H1 (cell line): ENCODE measurements at places on chromosomes 6 and 20. TPM values are rescaled to one million over a fixed set of nuclear protein-coding genes. Genes with fewer than 3 reads are reported as not detected.
A peak's percentile ranks its signal among the peaks of the same experiment; 100 is the strongest.

- peak overlapping the region; percentile 91 for H3K27ac ChIP-seq
- 0 out of 2 replicates have a peak, but pooled peaks cover 3% of the 10 kb centered on the region for H3K4me1 ChIP-seq
- H3K36me3 ChIP-seq = no peaks in the 10 kb centered on the region
These were observed 641 bp downstream of the ARFGEF2 start for GRCh38 chr20:48921883-48922820.

- H3K27ac ChIP-seq = no peak overlapping the region
- DNase-seq = no peak
- H3K4me1 ChIP-seq = 0 out of 2 replicates have a peak, but pooled peaks cover 6% of the 10 kb centered on the region
These were observed 95.9 kb upstream of the PRL start for GRCh38 chr6:22392711-22393110.

AGPAT1 gene
- 96.0 and 101 TPM in 2 replicates for total RNA-seq

DNA sequence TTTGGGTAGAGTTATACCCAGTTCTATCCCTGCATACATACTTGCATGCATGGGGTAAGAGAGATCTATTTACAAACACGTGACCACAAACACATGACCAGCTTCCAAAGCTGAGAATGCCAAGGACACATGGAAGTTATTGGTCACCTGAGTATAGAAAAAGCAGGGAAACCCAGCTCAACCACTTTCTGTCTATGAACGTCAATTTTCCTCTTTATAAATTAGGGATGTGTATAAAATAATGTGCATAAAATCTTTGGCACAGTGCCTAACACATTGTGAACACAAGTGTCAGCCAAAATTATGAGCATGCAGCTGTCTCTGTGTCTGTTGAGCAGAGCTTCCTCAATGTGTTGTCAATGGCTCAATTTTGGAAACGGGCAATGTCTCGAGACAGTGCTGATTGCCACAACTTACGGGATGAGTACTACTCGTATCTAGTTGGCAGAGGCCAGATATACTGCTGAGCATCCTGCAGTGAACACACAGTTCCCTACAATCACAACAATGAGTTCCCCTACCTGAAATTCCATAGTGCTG, 44.9 kb downstream of the TPD52L1 start:
- H3K4me1 ChIP-seq = peaks cover 10% of the 10 kb centered on the region
- no peaks in the 10 kb centered on the region for H3K27me3 ChIP-seq
- no peak overlapping the region for H3K27ac ChIP-seq
- H3K36me3 ChIP-seq = no peaks in the 10 kb centered on the region
- H3K4me3 ChIP-seq = no peak overlapping the region

DNA sequence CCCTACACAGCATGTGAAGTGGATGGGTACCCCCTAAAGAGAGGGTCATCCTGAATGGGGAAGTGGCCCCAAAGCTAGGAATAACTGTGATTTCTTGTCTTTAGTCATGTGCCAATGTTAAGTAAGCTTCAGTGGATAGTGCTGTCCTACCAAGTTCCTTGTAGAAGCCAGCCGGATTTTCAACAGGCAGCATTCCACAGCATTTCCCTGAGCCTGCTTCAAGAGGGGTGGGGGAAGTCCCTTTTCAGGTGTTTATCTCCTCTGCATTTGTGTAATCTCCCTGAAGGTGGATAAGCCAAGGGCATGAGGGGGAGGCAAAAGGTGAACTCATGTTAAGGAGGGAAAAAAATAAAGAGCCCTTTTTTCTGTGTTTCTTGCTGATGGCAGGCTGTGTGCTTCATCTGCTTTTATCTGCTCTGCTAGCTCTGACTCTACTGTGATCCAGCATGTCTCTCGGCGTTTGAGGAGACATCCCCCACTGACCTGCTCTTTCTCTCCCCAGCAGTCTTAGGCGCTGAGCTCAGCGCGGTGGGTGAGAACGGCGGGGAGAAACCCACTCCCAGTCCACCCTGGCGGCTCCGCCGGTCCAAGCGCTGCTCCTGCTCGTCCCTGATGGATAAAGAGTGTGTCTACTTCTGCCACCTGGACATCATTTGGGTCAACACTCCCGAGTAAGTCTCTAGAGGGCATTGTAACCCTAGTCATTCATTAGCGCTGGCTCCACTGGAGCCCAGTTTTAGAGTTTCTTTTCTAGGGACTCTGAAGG, 1.9 kb downstream of the EDN1 start:
- no peak for DNase-seq
- H3K4me1 ChIP-seq = peaks cover 9% of the 10 kb centered on the region
- H3K27ac ChIP-seq = no peak overlapping the region
- H3K27me3 ChIP-seq = peaks cover 10% of the 10 kb centered on the region
- H3K36me3 ChIP-seq = peaks cover 8% of the 10 kb centered on the region; the same call in 1 of the 2 replicates

- H3K27me3 ChIP-seq = no peaks in the 10 kb centered on the region
- no peak overlapping the region for H3K4me3 ChIP-seq
- no peak for DNase-seq
- H3K4me1 ChIP-seq = no peaks in the 10 kb centered on the region
- H3K36me3 ChIP-seq = peaks cover 17% of the 10 kb centered on the region
These were observed 14.9 kb downstream of the MICA start for GRCh38 chr6:31418251-31418650.

SPTLC3 gene
- 0.42 and 0.82 TPM in 2 replicates for total RNA-seq

ADGRF4 gene
- not detected in 2 replicates for total RNA-seq

DNA sequence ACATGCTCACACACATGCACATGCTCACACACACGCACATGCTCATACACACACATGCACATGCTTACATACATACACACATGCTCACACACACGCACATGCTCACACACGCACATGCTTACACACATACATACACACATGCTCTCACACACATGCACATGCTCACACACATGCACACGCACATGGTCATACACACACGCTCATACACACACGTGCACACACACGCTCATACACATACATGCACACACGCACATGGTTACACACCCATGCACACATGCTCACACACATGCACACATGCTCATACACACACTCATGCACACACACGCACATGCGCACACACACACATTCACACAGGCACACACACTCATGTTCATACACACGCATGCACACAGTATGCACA, 20.8 kb upstream of the RPS6KA2 start:
- peaks cover 7% of the 10 kb centered on the region for H3K4me1 ChIP-seq
- no peak overlapping the region for H3K27ac ChIP-seq
- no peak overlapping the region for H3K4me3 ChIP-seq
- H3K36me3 ChIP-seq = peaks cover 5% of the 10 kb centered on the region; the same call in 1 of the 2 replicates
- no peak for DNase-seq

LZTS3 gene
- 31.8 and 33.3 TPM in 2 replicates for total RNA-seq

DNA sequence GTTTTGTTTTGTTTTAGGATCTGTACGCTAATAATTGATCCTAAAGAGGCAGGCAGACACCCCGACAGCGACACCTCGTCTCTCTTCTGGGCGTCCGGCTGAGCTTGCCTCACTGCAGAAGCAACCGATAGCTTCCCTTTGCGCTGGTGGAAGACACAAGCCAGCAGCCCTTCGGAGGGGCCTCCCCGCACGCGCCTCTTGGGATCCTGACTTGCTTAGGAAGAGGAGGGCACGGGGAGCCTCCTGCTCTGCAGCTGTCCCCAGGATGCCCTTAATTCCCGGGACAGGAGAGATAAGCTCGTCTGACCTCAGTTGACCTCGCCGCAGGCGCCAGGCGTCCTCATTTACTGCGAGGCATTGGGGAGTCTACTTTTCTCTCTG, 94.0 kb downstream of the CD83 start:
- peak overlapping the region; percentile 16; the same call in 1 of the 2 replicates for H3K4me3 ChIP-seq
- no peaks in the 10 kb centered on the region for H3K36me3 ChIP-seq
- DNase-seq = no peak
- peaks cover 14% of the 10 kb centered on the region; the same call in 1 of the 2 replicates for H3K4me1 ChIP-seq
- H3K27me3 ChIP-seq = peaks cover 8% of the 10 kb centered on the region

SAMD10 gene
- total RNA-seq = 3.0 and 3.8 TPM in 2 replicates

GRCh38 chr20:36310215-36310981, 4.3 kb downstream of the DLGAP4 start:
- no peak overlapping the region for H3K4me3 ChIP-seq
- H3K4me1 ChIP-seq = peaks cover 6% of the 10 kb centered on the region
- H3K36me3 ChIP-seq = no peaks in the 10 kb centered on the region
- no peak overlapping the region for H3K27ac ChIP-seq
- H3K27me3 ChIP-seq = no peaks in the 10 kb centered on the region

DNA sequence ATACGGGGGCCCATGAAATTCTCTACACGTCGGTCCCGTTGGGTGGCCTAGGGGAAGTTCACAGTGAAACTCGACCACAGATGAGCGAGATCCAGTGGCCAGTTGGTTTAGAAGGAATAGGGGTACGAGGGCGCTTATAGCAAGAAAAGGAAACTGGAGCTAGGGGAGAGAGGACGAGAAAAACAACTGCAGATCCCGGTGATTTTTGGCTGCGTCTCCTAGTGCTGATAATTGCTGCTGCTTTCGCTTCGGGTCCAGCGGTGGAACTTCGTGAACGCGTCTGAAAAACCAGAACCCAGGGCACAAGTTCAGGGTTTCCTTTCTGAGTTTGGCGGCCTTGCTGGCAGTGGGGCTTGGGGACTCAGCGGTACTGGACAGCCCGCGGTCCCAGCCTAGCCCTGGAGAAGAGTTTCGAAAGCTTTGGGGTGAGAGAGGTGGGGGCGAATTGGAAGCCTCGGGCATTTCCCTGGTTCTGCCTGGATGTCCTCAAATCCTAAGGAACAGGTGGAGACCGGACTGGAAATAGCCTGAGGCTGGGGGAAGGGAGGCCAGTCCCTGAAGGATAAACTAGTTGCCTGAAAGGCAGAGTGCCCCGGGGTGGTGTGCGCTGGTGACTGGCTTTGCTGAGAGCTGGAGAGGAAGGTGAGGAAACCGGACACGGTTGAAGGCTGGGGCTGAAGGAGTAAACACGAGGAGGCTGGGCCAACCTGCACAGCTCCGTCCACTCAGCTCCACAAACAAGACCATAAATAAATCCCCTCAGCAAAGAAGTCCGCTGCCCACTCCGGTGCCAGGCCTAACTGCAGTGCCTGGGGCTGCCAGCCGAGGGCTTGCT, 793 bp downstream of the GMPR start:
- 0 out of 2 replicates have a peak, but pooled peaks cover 2% of the 10 kb centered on the region for H3K4me1 ChIP-seq
- H3K4me3 ChIP-seq = peak overlapping the region; percentile 67
- no peaks in the 10 kb centered on the region for H3K36me3 ChIP-seq
- DNase-seq = no peak
